ENCODE measurements at places on chromosomes 7 and 10. TPM values are rescaled to one million over a fixed set of nuclear protein-coding genes. Genes with fewer than 3 reads are reported as not detected.
A peak's percentile ranks its signal among the peaks of the same experiment; 100 is the strongest.

Gene GARS1
- 260 TPM for total RNA-seq

Gene KIF11
- 79.5 TPM for total RNA-seq

GRCh38 chr10:17206210-17206709 is 4.8 kb upstream of the TRDMT1 start:
- peak; percentile 44 for DNase-seq

DNA sequence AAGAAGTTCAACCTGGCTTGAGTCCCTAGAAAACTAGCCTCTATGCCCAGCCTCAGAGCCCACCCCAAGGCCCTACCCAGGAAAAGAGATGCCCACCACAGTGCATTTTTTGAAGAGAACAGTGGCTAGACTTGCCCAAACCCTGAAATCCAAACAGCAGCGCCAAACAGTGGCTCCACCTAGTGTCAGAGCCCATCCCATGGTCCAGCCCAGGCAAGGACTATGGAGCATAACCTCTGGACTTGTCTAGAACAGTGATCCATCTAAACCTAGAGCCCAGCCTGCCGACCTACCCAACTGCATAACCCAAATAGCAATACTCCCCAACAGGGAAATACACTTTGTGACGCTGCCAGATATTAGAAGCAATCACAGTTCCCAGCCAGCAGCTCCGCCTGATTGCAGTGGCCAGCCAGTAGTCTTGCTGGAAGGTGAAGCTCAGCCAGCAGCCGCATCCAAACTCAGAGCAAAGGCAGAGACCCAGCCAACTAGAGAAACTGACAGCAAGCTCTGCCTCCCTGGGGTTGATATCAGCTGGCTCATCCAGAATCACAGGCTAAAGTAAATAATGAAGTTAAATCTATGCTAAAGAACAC is 44.5 kb downstream of the HBP1 start:
- no peak for DNase-seq

GRCh38 chr7:156503196-156503595 is 137.4 kb upstream of the RNF32 start:
- DNase-seq, result no peak

DNA sequence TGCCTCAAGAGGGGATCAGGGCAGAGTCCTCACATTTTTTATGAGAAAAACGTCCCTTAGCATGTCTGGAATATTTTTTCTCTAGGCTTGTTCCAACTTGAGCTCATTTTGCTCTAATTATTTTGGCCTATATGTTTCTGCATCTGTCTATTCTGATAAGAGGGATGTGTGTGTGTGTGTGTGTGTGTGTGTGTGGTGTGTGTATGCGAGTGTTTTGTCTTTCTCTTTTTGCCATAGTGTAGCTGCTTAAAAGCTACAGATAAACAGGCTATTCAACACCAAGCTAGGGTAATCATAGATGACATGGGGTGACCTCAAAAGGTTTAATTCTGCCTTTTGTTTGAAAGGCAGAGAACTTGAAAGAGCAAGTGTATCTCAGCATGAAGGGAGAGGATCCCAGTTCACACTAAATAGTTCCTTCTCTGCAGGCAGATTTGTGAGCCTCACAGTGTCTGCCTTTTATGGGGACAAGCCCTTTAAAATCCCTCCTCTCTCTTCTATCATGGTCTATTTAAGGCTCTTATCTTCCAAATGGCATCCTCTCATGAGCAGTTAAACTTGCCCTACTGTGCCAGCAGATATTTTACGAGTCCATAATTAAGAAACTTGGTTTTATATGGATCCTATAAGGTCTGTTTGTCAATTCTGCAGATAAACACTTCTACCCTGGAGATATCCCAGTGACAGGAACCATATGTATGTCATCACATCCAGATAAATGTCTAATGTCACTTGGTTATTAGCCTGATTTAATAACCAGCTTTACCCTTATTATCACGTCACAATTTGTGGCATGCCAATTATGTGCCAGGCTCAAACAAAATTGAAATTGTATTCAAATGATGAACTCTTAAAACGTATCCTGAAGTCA is 202.9 kb upstream of the MTPN start:
- DNase-seq, result no peak

DNA sequence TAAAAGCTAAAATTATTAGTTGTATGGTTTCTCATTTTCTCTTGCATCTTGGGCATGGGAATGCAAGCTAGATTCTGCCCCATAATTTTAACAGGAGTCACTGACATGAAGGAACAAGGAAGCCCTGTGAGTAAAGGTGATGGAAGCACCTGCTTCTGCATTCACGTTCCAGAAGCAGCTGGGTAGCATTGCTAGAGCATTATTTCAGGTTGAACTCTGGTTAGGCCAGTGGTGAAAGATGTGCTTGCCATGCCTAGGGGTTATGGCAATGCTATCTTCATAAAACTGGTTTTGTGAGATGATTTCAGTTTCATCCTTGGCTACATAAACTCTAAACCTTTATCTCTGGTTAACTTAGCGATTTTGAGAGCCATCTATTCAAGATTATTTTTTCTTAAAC is 151.4 kb downstream of the TFEC start:
- no peak for DNase-seq

GRCh38 chr7:45055016-45055415 is 33.8 kb downstream of the NACAD start:
- no peak for DNase-seq

- no peak for DNase-seq
Measured at GRCh38 chr10:131277969-131278368, 33.6 kb downstream of the TCERG1L start.

DNA sequence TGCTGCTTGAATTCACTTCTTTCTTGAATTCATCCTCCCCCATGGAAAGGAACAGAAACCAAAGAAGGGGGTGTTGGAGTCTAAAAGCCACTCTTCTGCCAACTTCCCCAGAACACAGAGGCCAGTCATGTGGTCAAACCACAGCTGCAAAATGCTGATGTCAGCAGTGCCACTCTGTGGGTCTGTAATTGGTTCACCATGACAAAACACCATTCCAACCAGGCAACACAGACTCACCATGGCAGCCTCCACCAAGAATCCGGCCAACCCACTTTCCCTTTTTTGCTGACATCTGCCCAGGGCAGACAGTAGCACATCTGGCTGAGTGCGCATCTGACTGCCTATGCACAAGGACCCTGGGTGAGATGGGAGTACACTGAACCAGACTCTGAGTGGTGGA is 16.8 kb downstream of the OSBPL3 start:
- DNase-seq, result peak; percentile 46

DNA sequence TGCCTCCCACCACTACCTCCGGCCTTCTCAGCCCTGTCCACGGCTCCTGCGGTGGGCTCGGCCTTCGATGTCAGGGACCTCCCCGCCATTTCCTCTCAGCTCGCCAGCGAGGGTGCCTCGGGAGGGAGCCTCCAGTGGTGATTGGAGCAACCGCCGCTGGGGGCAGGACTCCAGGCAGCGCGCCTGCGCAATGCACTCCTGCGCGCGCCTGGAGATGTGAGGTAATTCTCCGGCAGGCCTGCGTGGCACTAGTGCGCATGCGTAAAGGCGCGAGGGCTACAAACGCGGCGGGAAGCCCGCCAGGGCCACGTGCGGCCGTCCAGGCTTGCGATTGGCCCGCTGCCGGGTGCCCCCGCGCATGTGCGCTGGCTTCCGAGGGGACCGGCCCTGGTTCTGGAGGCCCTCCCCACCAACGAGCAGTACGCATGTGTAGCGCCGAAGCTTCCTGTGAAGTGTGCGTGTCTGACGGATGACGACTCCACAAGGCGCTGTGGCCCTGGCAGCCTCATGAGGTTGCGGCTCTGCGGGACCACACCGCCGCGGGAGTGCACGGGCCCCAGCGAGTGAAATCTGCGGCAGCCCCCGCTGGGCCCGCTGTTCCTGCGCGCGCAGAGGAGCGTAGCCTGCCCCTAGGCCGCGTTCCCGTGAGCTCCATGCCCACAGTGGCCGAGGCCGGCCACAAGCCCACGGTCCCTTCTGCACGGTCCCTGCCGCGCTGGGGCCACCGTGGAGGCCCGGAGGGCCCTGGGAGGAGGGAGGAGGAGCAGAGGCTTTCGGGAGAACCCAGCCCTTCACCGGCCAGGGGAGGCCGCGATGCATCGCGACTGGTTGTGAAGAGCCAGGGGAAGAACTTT is at the start of gene SYCE1:
TSS of gene SYCE1 (minus strand) at position 143 of the 854 bp plus-strand sequence. CDS start at position 89, 54 bp downstream.
- DNase-seq, result no peak

DNA sequence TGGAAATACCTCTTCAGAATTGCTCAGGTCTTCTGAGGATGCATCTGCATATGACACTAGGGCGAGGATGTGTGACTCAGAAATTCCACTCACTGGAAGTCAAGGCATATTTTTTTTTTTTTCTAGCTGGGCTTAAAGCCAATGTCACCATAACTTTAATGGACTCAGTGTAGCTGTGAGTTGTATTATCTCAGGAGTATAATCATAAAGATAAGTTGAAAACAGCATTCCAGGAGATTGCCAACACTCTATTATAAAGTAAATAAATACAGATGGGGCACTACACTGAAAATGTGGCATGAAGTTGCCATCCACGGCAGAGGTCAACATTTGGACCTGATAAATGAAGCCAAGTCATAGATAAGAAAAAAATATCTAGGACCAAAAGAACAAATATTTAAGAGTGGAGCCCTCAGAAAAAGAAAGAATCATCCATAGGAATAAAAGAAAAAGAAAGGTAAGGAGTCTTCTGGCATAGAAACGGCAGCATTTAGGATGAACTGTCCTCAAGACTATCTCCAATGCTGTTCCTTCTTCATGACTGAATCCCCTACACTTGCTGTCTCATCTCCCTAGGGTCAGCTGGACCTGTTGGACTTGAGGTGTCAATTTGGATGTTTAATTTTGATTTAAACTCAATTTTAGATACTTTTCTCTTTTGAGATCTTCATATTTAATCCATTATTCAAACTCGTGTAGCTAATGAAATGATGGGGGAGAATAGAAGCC is 72.9 kb upstream of the CAV2 start:
- DNase-seq, result no peak

- no peak for DNase-seq
Measured at GRCh38 chr7:159033473-159033825, 111.2 kb downstream of the VIPR2 start.

GRCh38 chr10:79904671-79905321 is 44.1 kb downstream of the SFTPD start:
- DNase-seq, result peak; percentile 57

GRCh38 chr7:135976312-135977006 is 700 bp downstream of the MTPN start:
- peak; percentile 51 for DNase-seq

DNA sequence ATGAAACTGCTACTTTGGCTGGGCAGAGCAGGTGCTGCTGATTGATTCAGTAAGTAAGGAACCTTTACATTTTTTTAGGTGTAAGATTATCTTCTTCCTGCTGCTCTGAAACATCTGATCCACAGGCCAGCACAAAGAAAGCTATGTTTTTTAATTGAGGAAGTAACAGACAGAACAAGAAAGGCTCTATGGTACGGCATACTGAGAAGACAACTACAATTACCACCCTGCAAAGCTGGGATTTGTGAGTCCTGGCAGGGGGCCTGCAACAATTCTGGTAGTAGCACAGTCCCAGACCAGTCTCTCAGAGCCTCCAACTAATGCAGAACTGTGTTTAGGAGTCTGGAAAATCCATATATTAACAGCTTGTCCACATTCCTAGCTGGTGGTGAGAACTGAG is 103.0 kb upstream of the LRRTM3 start:
- DNase-seq, result no peak

DNA sequence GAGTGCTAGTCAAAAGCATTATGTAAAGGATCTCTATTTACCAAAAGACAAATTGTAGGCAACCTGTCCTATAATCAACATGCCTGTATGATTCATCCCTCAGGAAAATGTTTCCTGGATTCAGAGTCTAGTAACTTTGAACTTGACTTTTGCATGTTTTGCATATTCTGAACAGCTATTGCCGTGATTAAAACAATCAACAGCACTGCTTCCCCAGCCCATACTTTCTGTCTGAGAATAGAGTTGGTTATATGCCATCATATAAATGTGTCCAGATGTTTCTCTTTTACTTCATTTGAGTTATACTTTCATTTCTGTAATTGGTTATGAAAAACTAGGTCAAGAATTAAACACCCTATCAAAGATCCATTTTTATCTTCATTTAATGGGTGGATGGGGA is 83.5 kb downstream of the ZMYND11 start:
- DNase-seq, result no peak

DNA sequence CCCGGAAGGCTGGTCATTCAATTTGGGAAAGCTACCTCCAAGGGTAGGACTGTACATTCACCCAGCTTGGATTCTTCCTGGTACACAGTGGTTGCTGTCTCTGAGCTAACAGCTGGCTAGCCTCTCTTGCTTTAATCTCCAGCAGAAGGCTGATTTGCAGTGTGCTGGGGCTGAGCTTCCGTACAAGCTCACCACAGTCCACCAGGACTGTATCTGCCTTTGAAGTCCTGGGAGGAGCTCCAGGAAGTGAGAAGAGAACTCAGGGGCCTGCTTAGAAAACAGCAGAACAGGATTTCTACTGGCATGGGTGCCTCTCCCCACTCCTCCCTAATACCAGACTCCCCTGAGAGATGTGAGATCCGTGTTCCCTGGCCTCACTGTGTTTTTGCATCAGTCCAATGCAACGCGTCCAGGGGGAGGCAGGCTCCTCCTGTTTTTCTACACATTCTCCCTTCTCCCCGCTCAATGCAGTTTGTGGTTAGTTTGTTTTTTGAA is 6.6 kb downstream of the AFAP1L2 start:
- no peak for DNase-seq

GRCh38 chr10:79384773-79385391 is 37.6 kb downstream of the PPIF start:
- peak; percentile 5 for DNase-seq

- peak; percentile 73 for DNase-seq
Measured at GRCh38 chr10:124611738-124612137, 132.4 kb downstream of the FAM53B start.

DNA sequence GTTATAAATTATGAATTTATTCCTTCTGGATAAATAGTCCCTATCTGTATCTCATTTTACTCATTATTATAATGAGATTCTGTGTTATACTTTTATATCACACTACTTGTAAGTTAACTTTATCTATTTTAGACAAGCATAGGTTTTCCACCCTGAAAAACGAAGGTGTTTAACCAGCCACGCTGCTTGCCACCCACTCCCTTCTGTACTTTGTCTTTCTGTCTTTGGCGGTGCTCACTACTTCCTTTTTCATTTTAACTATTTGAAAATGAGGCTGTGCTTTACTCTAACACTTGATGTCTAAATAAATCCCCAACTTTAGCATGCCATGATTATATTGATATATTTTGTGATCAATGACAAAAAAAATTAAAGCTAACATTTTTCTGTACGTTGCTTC is 952.9 kb downstream of the DNAJB9 start:
- DNase-seq, result no peak

Data from activated CD4-positive, alpha-beta memory T cell treated with anti-CD3 and anti-CD28 coated beads, Interleukin-2, amount 10 ng/mL, durations not matched to agents 7 days and 5 days (primary cell).